Stimulated activated memory B cell treated with anti-CD40 and anti-IgM and Interleukin-4, amounts not matched to agents 10 μg/mL and 1 μg/mL and 100 μg/mL, for 72 hours (primary cell): ENCODE measurements at places on chromosomes 1 and 21.

- no peak for ATAC-seq
Measured at GRCh38 chr1:204579681-204580080, 63.5 kb downstream of the MDM4 start.

DNA sequence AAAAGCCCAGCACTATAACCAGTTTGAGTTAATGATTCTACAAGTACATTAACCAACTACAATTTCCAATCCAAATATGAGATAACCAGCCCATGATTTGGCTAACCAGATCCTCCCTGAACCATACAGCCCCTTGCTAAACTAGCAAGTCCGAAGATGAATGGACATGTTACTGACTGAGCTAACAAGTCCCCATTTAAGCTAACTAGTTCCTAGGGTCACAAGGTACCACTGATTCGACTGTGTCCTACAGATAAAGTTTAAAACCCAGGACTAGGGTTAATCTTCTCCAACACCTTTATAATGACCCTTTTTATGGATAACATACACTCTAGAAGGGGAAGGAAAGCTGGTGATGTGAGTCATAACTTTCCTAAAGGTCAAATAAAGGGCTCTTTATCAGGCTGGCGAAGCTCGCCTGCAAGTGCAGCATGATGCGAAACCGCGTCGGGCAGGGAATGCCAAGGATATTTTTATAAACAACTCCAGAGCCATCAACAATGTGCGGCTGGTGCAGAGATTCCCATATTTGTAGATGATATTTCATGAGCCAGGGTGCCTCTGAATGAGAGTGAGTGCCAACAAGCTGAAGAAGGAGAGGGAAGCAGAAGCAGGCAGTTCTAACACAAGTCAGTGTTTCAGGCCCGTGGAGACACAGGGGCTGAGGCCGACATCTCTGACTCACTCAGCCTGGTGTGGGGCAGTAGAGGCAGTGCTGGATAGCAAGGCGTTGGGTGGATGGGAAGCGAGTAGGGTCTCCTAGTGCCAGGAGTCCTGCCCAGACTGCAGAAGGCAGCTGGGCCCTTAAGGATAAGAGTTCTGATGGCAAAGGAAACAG is 75.6 kb upstream of the ROR1 start:
- no peak for ATAC-seq

GRCh38 chr1:23555270-23555985 is 3.9 kb downstream of the ID3 start:
- ATAC-seq: peak; percentile 24

- no peak for ATAC-seq
Measured at GRCh38 chr1:234918181-234918841, 210.3 kb downstream of the TOMM20 start.

DNA sequence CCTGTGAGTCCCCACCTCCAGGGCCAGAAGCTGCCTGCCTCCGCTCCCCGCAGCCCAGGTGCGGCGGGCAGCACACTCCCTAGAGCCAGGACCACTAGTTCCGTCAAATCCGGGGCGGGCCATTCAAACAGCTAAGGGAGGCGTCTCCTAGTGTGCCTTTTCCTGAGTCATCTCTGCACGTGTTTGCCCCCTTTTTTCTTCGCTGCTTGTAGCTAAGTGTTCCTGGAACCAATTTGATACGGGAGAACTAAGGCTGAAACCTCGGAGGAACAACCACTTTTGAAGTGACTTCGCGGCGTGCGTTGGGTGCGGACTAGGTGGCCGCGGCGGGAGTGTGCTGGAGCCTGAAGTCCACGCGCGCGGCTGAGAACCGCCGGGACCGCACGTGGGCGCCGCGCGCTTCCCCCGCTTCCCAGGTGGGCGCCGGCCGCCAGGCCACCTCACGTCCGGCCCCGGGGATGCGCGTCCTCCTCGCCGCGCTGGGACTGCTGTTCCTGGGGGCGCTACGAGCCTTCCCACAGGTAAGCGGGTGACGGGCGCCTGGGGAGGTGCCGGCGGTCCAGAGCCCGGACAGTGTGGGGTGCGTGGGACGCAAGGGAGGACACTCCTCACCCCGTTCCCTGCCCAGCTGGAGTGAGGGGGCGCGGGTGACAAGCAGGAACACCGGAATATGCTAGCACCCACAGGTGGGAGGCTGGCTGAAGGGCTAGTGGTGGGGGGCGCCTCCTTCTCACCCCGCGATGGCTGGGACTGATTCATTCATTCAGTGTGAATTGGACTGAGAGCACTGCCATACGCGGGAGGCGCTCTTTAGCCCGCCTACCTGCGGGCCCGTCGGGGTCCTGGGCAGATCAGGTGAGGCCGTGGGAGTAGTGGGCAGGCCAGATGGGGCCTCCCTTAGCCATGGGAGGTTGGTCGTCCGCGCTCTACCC is at the start of gene TNFRSF8:
TSS of gene TNFRSF8 (plus strand) at position 163 of the 932 bp plus-strand sequence. CDS start at position 459, 296 bp downstream.
- no peak for ATAC-seq

DNA sequence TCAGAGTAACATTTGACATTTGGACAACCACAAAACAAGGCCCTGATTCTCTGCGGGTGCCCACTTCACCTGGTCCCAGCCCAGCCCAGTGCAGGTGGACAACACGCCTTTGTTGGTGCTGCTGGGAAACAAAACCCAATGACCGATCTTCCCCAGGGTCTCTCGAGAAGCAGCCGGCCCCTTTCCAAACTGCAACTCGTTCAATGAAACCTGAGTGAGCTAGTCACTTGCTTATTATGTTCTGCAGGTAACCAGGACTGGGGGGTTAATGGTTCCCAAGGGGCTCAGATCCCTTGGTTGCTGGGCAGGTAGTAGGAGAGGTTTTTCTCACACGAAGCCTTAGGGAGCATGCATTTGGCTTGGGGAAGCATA is 42.9 kb downstream of the ABCG1 start:
- ATAC-seq: no peak

DNA sequence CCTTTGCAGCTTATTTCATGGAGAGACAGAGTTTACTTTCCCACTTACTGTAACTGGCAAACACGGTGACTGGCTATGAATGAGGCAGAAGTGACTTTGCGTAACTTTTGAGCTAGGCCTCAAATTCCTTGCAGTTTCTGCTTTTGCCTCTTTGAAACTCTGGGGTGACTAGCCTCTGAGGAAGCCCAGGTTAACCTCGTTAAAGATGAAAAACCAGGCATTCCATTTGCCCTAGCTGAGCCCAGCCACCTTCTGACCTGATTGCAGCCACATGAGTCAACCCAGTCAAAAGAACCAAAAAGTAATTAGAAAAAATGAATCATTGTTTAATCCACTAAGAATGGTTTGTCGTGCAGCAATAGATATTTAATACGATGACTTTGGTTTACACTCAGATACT is 20.4 kb downstream of the PRMT6 start:
- ATAC-seq: no peak

DNA sequence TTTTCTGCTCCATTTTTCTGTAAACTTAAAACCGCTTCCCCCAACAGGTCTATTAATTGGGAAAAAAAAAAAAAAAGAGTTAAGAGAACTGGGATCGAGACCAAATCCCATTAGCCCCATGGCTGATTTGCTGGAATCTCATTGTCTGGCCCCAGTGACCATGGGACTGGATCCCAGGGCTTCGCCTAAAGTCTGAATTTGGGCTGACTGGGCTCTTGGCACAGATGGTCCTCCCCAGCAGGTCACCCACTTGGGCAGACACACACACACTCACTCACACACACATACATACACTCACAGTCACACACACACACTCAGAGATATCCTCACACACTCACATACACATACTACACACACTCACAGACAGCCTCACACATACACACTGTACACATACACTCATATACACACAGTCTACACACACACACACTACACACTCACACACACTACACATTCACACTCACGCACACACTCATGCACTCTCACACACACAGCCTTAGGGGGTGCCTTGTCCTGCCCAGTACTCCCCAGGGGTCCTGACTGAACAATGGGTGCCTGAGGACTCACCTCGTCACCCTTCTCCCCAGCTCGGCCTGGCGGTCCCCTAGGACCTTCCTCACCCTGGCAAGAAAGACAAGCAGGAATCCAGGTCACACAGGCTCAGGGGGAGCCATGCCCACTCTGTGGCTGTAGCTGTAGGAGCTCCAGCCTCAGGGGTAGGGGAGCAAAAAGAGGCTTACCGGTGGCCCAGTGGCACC is 7.5 kb downstream of the COL9A2 start:
- no peak for ATAC-seq

DNA sequence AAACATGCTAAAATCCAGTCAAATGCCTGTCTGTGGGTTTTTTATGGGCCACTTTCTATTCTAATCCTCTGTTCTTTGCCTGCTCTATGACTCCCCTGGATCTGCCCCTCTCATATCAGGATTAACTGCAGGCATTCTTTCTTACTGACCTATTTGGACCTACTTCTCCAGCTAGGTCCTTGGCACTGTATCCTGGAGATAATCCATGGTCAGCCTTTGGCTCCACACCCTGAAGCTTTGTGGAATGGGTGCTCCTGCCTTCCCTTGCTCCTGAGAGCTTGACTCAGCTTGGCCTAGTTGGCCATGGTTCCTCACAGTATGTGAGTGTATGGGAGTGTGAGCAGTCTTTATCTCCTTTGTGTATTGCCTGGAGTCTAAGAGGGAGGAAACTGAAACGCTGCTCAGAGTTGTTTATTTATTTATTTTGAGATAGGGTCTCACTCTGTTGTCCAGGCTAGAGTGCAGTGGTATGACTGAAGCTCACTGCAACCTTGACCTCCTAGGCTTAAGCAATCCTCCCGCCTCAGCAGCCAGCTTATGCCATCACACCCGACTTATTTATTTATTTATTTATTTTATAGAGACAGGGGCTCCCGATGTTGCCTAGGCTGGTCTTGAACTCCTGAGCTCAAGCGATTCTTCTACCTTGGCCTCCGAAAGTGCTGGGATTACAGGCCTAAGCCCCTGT is 28.7 kb upstream of the CDC14A start:
- no peak for ATAC-seq

GRCh38 chr1:228316589-228317387 is 89.8 kb downstream of the TRIM11 start:
- peak; percentile 37 for ATAC-seq
